Foreskin fibroblast (primary cell): ENCODE measurements at places on chromosomes 7 and 10.

- no peak for DNase-seq
Observed at GRCh38 chr7:113775401-113775800, 143.4 kb downstream of the PPP1R3A start.

DNA sequence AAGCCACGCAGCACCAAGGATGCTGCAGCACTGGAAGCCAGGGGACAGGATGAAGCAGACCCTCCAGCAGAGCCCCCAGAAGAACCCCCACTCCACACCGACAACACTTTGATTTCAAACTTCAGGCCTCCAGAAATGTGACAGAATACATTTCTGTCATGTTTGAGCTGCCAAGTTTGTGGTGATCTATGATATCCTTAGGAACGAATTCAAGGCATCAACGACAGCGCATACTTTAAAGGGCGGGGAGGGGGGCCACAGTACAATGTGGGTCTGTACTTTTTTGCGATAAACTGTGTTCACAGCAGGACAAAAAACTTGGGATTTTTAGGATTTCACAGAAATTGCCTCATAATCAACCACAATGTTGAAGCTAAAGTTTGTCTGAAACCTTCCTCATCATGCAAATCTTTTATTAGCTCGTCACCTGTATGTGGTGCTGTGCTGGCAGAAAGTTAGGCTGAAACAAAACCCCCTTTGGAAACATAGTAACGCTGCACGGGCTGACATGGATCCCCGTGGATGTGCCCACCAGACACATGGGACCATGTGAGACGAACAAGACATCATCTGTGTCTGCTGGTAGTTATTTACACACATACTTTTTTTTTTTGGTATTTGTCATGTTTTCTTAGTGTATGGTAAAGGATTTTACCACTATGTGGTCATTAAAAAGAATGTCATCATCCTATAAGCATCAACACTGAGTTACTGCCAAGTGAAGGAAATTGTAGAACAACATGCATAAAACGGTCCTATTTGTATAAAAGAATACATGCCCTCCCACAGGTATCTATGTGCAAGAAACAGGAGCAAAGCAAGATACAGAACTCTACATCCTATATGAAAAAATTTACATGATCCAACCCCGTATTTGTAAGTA, 113.3 kb upstream of the AFAP1L2 start:
- no peak for DNase-seq

- DNase-seq = no peak
Observed at GRCh38 chr7:78779788-78780187, 673.7 kb downstream of the MAGI2 start.

DNA sequence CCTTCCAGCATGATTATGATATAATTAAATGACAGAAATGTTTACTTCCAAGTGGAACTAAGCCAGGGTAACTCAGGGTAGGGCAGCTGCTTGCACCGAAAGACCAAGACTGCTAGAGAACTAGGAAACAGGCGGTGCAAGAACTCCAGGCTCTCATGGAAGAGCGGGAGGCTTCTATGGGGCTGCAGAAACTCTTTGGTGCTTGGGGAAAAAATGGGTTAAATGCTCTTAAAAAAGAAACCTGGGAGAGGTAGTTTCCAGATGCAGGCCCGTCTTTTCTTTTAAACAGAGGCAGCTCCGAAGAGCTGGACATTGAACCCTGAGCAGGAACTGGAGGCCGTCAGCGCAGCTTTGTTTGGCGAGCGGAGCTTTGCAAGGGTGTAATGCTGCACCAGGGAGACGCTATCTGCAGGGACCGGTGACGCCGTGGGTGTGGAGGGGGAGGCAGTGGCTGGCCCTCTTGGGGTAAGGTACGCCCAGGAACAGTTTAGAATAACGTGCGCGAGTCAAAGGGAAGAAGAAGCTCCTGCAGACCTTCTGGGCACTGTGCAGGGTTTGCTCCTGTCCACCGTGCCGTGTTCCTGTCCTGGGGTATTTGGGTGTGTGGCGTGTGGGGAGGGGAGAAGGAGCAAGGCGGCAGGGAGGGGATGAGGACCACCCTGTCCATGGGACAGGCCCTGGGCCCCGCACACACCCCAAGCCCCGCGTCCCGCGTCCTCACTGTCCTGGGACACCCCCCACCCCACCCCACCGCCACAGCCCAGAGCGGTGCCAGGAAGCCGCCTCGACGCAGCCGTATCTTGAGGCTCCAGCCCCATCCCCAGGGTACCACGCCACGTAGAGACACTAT, 59.0 kb downstream of the EGFR start:
- DNase-seq = no peak

DNA sequence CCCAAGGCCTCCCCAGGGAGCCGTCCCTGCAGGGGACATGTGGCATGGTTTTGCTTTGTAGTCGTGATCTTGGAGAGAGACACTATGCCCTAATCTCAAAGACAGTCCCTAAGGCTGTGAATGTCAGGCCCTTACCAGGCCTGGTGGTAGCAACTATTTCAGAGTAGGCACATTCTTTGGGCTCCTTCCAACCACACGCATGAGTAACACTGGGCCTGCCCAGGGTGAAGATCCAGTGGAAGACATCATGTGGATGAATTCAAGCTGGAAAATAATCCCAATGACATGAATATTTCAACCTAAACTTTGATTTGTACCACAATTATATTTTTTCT, 39.5 kb upstream of the INSIG1 start:
- DNase-seq = peak; percentile 80

- DNase-seq = no peak
Observed at GRCh38 chr10:88999625-89000024, 9.0 kb downstream of the FAS start.

- DNase-seq = no peak
Observed at GRCh38 chr10:50522908-50523307, 100.8 kb downstream of the SGMS1 start.

- no peak for DNase-seq
Observed at GRCh38 chr10:12561720-12562119, 212.4 kb downstream of the CAMK1D start.

- no peak for DNase-seq
Observed at GRCh38 chr10:22174442-22174841, 43.4 kb downstream of the EBLN1 start.

- DNase-seq = no peak
Observed at GRCh38 chr10:109328001-109328400, 595.3 kb downstream of the XPNPEP1 start.

DNA sequence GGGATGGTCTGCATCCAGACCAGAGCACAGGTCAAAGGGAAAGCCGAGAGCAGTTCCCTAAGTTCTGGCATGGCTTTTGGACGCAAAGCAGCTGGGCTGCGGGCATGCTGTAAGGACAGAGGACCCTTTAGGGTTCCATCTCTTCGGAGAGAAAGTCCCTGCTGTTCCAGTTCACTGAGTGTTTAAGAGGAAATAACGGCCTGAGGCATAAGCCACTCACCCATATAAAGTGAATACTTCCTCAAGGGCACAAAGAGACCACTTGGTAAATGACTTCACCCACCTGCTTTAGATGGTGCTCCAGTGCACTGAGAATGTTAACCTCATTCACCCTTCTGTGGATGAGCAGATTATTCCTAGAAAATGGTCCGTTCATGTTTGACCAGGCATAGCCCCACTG, 586.7 kb upstream of the GALNT17 start:
- no peak for DNase-seq

GRCh38 chr7:140570120-140570519, 70.5 kb downstream of the DENND2A start:
- DNase-seq = no peak

DNA sequence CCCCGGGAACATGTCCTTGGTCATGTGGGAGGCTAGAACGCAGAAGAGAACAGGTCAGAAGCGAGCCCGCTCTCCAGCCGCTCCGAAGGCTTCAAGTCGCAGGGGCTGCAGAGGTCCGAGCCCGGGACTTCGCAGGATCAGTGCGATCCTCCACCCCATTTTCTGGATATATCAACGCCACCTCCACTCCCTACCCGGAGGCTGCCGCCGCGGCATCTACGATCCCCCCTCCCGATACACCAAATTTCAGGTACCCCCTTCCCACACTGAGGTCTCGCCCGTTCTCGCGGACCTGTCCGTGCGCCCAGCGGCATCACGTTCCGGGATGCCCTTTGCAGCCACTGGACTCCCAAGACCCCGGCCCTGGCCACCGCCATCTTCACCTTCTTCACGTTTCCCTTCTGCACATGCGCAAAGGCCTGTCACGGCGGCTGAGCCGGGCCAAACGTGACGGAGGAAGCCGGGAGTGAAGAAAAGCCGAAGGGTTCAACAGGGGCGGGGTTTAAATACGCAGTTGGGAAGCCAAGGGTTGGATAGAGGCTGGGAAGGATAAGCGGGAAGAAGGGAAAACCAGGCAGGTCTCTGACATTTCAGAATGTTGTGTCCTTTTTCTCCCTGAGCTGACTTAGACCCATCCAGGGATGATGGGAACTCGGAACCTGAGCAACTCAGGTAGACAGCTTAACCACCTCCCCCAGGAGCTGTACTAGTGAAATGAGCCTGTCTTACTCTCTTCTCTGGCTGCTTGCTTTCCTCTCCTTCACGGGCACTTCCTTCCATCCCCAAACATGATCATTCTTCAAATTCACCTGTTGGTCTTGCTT, at the start of gene NDUFB8:
NDUFB8 (minus strand) TSS at position 397 of the 824 bp plus-strand sequence; CDS start at position 377, 20 bp downstream.
- peak; percentile 74 for DNase-seq

DNA sequence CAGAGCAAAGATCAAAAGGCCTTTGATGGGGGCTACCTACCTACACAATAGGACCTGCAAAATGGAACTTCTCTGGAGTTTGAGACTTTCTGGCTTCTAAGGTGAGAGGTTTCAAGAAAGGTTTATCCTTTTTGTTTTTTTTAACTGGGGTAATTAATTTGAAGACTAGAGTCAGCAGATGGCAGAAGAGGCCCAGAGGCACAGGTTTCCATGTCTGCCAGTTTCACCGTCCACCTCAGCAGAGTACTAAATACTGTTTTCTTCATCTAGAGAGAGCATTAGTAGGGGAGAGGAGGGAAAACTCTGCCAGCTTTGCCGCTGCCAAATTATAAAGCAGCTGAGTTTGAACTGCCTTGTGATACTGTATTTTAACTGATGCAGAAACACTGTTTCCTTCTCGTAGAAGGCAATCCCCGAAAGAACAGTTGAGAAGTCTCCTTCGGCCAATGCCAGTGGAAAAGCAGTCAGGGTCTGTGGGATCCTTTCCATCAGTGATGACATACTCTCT, 138.7 kb downstream of the SLC25A13 start:
- DNase-seq = no peak

- DNase-seq = peak; percentile 95
Observed at GRCh38 chr10:72784551-72785351, 92.8 kb downstream of the MCU start.

DNA sequence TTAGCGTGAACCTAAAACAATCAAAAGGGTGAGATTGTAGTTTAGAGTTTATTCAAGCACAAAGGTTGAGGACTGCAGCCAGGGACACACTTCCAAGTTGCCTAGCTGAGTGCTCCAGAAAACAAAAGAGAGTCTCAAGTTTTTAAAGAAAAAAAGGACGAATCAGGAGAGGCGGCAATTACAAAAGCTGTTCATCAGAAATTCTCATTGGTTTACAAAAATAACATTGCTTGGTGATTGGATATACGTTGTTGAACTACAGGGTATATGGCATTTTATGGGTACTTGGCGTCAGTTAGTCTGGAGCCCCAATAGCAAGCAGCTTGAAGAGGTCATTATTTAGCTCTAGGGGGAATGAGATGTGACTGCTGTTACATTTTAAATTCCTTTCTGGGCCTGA, 11.5 kb downstream of the ZNF438 start:
- no peak for DNase-seq

DNA sequence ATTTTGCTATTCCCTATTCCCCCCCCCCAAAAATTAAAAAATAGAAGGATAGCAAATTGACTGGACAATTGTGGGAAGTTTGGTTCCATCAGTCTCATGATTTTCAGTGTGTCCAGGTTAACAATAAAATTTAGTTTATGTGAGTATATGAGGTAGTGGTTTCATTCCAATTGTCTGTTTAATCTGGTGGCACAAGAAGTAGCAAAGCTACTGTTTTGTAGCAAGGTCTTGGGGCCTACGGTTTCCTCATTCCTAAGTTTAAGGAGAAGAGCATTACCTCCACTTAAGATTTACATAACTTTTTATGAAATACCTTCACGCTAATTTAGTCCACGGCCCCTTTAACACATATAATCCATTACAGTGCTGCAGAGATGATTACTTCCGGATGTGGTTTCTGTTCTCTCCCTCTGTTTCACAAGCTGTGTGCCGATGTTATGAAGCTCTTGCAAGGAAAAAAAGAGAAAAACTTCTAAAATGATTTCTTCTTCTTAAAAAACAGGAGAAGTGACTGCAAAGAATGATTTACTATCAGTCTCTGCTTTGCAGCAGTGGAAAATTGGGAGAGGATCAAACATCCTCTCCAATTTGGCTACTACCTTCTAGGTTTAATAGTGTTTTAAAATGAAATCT, 32.7 kb upstream of the NPVF start:
- DNase-seq = peak; percentile 69

- DNase-seq = no peak
Observed at GRCh38 chr7:28510026-28510369, 97.7 kb downstream of the CREB5 start.

- no peak for DNase-seq
Observed at GRCh38 chr7:148191391-148192065, 399.0 kb upstream of the C7orf33 start.

DNA sequence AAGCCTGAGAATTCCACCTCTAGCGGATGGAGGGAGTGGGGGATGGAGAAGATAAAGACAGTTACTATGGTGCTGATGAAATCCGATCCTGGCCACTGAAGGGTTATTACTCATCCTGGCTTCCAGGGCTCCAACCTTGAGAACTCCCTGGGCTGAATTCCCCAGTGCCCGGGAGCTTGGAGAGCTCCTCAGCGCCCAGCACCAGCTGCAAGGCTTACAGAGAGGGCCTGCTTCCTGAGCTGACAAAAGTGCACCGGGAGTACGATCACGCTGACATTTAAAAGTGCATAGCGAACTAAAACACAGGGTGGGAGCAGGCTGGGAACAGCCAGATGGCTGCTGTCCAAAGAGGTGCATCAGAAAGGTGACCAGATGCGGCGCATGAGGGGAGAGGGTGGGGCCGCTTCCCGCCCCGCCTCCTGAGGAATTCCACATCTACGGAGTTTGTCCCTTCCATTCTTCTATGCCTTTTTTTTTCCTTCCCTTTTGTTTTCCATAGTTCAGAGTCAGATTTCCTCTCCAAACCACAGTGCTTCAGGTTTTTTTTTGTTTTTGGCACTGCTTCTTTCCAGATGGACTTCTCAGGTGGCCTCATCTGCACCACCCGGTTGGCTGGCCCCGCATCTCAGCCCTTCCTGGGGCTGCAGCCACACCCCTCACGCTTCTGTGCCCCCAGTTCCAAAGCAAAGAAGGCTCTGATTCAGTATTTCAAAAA, 62.4 kb upstream of the MKRN1 start:
- peak; percentile 74 for DNase-seq

GRCh38 chr7:19128856-19129255, 11.4 kb upstream of the TWIST1 start:
- no peak for DNase-seq

- DNase-seq = no peak
Observed at GRCh38 chr10:30238836-30239235, 110.2 kb downstream of the MTPAP start.
